ENCODE measurements at places on chromosomes 4 and X.

GRCh38 chrX:96703379-96703778 lies 18.7 kb downstream of the DIAPH2 start:
- DNase-seq = no peak

DNA sequence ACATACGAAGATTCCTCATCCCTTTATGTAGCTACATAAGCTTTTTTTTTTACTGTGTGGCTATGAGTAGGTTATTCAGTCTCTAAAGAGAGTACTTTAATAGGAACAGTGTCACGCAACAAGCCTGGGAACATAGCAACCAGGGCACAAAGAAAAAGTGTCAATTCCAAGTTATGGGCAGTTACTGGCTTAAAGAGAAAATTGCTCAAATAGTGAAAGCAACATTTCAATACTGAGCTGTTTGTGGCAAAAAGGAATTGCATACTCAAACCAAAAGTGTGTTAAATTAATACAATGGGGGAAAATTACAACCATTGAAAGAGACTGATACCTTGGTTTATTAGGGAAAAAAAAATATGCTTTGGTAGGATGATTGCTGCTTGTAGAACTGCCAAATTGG lies 41.2 kb upstream of the ENOX2 start:
- no peak for DNase-seq

DNA sequence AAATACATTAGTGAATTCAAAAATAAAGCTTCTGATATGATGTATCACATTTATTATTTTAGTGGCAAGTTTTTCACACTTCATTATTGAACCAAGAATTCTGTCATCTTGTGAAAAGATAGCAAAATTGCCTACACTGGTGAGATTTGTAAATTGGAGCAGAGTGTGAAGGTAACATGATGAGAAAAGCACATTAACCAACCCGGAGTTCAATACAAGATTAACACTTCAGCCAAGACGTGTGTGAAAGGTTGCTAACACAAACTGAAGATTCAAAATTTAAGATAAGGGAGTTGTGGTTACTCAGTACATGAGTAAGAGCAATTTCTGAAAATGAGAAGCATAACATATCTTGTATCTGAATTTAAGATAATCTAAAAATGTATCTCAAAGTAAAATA lies 346.7 kb downstream of the PDHA2 start:
- DNase-seq = no peak

DNA sequence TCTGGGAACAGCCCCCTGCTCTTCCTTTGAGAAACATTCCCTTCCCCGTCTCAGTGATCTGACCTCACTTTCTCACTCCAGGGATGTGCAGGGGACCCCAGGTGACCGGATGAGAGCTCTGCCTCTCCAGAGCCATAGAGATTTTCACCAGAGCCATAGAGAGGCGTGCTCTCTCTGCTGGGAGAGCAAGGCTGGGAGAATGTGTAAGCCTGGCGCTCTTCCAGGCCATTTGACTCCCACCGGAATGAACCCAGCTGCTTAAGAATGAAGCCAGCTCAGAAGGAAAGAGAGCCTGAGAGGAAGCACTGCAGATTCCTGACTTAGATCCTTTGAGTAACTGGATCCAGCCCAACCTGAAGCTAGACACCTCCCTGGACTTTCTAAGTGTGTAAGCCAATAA lies 106.4 kb downstream of the DHX15 start:
- DNase-seq = no peak

DNA sequence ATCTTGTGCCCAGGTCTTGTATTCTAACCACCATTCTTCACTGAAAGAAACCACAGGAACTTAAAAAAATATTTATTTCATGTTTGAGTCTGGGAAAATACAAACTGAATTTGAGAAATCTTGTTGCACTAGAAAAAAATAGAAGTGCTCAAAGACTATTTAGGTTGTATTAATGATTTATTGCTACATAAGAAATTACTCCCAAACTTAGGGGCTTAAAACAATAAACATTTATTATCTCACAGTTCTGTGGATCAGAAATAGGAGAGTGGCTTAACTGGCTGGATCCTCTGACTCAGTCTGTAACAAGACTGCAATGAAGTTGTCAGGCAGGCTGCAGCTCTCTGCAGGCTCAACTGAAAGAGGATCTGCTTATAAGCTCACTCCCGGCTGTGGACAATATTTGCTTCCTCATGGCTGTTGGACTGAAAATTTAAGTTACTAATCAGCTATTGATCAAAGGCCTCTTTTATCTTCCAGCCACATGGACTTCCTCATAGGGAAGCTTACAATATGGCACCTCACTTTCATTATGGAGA lies 295.4 kb upstream of the FAM241A start:
- DNase-seq = no peak

GRCh38 chrX:41350150-41350975 lies 16.4 kb downstream of the DDX3X start:
- no peak for DNase-seq

DNA sequence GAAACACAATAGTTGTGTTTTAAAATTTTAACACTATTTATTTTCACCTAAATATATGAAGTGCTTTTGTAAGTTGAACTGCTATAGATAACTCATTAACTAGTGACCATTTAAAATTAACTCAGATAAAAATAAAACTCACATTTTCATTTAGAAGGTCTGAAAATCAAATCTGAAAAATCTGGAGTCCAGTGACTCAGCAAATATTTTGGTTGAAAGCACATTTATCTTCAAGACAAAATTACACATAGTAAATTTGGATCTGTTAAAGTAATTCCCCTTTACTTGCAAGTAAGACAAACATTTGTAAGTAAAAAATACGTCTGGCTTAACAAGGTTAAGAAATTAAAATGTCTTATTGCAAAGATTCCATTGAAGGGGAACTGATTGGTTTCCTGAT lies 589.1 kb downstream of the TRIML1 start:
- DNase-seq = no peak

- no peak for DNase-seq
Observed at GRCh38 chr4:158161551-158162354, 11.1 kb downstream of the GASK1B start.

DNA sequence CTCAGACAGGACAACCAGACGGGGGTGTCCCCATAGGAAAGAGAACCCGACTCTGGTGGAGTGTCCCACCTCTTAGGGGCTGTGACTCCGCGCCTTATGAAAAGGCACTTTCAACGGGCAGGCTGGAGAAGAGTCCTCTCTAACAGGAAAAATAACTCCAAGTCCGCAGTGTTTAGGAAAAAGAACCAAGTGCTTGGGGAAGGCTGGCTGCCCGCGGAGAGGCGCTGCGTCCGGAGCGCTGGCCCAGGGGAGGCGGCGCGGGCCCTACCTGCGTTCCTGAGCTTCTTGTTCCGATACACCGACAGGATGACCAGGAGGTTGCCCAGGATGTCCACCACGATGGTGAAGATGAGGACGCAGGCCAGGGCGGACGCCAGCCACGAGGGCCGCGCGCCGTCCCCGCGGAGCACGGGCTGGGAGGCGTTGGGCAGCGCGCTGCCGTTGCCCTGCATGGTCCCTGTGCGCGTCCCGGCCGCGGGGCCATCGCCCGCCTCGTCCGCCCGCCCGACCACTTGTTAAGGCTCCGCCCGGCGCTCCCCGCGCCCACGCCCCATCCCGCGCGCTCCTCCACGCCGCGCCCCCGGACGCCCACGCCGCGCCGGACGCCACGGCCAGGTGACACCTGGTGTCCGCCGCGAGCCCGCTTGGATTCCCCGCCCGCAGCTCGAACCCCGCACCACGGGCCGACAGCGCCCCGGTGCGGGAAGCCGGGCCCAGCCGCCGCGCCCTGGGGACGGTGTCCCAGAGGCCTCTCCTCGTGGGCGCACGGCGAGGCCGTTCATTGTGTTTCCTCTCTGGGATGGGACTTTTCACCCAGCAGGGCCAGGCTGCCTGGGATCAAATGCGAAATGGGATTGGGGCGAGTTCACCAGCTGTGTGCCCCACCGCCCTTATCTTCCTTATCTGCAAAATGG lies at the start of gene MTNR1A:
Gene MTNR1A (minus strand): TSS at position 654 of the 914 bp plus-strand sequence. CDS start 202 bp downstream, at position 452.
- no peak for DNase-seq

GRCh38 chr4:85151371-85151770 lies 184.9 kb upstream of the WDFY3 start:
- no peak for DNase-seq
